ENCODE measurements at places on chromosomes 2 and 18. TPM values are rescaled to one million over a fixed set of nuclear protein-coding genes. Genes with fewer than 3 reads are reported as not detected.
A peak's percentile ranks its signal among the peaks of the same experiment; 100 is the strongest.

- no peak overlapping the region for H3K4me3 ChIP-seq
- peaks cover 17% of the 10 kb centered on the region for H3K4me1 ChIP-seq
- DNase-seq = no peak
- H3K36me3 ChIP-seq = no peaks in the 10 kb centered on the region
These were observed 62.3 kb upstream of the ACYP2 start for GRCh38 chr2:54052825-54053718.

DNA sequence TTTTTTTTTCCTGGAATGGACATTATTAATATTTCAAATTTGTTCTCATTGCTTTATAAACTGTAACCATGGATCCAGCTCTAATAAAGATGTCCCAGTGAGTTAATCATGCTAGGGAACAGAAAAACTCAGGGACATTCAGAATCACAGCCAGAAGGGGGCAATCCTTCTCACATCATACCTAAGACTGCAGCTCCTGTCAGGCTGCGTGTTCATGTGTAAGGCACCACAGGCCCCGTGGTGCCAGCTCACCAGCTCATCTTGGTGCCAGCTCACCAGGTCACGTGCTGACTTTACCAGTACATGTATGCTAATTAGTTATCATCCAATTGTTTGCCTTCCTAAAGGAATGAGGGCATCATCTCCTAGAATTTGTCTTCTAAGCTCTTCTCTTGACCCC lies 84.7 kb upstream of the NEDD4L start:
- no peaks in the 10 kb centered on the region for H3K36me3 ChIP-seq
- H3K4me3 ChIP-seq = no peak overlapping the region
- H3K27ac ChIP-seq = no peak overlapping the region
- peak; percentile 21 for DNase-seq
- no peaks in the 10 kb centered on the region for H3K4me1 ChIP-seq

DNA sequence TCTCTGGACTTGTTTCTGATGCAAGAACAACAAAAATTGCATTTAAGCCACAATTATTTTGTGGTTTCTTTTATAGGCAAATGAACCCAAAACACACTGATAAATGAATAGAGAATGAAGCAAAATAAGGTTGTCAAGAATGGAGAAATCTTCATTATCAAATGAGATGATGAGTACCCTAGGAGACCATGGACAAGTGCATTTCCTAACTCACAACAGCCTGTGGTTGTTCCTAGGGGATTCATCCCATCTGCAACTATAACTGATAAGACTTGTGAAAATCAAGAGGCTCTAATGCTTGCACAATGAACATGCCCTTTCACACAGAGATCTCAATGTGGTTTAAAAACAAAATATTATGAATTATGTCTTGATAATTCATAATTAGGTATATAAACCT lies 159.9 kb downstream of the PDE1A start:
- DNase-seq = no peak
- no peaks in the 10 kb centered on the region for H3K36me3 ChIP-seq
- no peaks in the 10 kb centered on the region for H3K4me1 ChIP-seq
- no peaks in the 10 kb centered on the region for H3K27me3 ChIP-seq
- no peak overlapping the region for H3K27ac ChIP-seq
- no peak overlapping the region for H3K4me3 ChIP-seq

DNA sequence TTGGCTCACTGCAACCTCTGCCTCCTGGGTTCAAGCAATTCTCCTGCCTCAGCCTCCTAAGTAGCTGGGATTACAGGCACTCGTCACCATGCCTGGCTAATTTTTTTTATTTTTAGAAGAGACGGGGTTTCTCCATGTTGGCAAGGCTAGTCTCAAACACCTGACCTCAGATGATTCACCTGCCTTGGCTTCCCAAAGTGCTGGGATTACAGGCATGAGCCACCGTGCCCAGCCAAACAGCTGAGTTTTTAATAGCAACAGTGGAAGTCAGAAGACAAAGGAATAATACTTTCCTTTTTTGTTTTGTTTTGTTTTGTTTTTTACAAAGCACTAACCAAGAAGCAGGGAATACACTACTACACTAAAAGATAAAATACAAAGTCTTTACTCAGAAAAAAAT lies 16.9 kb downstream of the GPR75 start:
- no peak overlapping the region for H3K4me3 ChIP-seq
- DNase-seq = no peak
- H3K27ac ChIP-seq = no peak overlapping the region
- H3K27me3 ChIP-seq = no peaks in the 10 kb centered on the region
- H3K4me1 ChIP-seq = no peaks in the 10 kb centered on the region

DNA sequence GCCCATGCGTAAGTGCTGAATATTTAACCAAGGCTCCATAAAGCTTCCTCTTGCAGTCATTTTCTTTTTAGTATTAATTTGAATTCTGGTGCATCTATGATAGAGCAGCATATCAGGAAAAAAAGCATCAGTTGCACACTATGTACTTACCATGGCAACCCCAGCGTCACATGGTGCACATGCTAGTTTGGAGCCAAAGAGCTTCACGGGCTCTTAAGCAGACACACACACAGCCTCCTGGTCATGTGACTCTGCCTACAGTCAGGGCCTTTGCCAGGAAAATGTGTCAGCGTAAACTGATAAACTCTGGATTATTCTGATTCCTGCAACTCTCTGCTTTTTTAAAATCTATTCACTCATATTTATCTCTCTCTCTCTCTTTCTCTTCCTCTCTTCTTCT lies 30.2 kb downstream of the NYAP2 start:
- H3K4me1 ChIP-seq = no peaks in the 10 kb centered on the region
- H3K27ac ChIP-seq = no peak overlapping the region
- DNase-seq = no peak
- H3K27me3 ChIP-seq = peaks cover 3% of the 10 kb centered on the region
- no peaks in the 10 kb centered on the region for H3K36me3 ChIP-seq

- no peaks in the 10 kb centered on the region for H3K4me1 ChIP-seq
- DNase-seq = no peak
- H3K27me3 ChIP-seq = no peaks in the 10 kb centered on the region
These were observed 1365.5 kb upstream of the CHAC2 start for GRCh38 chr2:52402128-52402527.

- no peak for DNase-seq
- H3K4me1 ChIP-seq = no peaks in the 10 kb centered on the region
- no peaks in the 10 kb centered on the region for H3K36me3 ChIP-seq
- no peak overlapping the region for H3K27ac ChIP-seq
These were observed 170.7 kb downstream of the TDRD15 start for GRCh38 chr2:21294446-21294845.

DNA sequence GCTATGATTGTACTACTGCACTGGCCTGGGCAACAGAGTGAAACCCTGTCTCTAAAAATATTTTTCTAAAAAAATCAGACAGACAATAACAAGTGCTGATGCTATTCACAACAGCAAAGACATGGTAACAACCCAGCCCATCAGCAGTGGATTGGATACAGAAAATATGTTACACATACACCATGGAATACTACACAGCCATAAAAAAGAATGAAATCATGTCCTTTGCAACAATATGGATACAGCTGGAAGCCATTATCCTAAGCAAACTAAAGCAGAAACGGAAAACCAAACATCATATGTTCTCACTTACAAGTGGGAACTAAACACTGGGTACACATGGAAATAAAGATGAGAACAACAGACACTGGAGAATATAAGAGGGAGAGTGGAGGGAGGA lies 19.9 kb downstream of the FAM161A start:
- no peaks in the 10 kb centered on the region for H3K36me3 ChIP-seq
- DNase-seq = no peak
- no peaks in the 10 kb centered on the region for H3K27me3 ChIP-seq

DNA sequence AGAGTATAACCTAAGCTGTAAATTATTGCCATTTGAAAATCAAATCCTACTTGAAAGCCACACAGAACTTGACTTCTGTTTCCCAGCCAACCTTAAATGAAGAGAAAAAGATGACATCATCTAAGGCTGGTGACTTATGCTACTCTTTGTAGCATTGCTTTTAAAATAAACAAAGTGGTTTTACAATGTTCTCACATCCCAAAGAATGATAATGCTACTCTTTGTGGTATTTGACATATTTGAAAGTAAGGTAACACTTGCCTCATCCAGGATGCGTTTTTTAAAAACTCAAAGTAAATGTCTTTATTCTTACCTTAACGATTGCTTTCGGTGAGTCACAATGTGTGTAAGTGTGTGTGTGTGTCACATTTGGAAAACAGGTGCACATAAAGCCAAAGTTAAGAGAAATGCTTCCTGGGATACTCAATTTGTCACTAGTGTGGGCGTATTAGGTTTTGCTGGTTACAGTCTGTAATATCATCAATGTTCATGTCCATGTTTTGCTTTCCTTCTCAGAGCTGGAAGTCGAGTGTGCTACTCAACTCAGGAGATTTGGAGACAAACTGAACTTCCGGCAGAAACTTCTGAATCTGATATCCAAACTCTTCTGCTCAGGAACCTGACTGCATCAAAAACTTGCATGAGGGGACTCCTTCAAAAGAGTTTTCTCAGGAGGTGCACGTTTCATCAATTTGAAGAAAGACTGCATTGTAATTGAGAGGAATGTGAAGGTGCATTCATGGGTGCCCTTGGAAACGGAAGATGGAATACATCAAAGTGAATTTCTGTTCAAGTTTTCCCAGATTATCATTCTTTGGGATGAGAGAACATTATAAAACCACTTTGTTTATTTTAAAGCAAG lies 2.6 kb downstream of the PMAIP1 start:
- H3K4me3 ChIP-seq = no peak overlapping the region
- peaks cover 48% of the 10 kb centered on the region for H3K4me1 ChIP-seq
- no peaks in the 10 kb centered on the region for H3K27me3 ChIP-seq
- no peak overlapping the region for H3K27ac ChIP-seq

DNA sequence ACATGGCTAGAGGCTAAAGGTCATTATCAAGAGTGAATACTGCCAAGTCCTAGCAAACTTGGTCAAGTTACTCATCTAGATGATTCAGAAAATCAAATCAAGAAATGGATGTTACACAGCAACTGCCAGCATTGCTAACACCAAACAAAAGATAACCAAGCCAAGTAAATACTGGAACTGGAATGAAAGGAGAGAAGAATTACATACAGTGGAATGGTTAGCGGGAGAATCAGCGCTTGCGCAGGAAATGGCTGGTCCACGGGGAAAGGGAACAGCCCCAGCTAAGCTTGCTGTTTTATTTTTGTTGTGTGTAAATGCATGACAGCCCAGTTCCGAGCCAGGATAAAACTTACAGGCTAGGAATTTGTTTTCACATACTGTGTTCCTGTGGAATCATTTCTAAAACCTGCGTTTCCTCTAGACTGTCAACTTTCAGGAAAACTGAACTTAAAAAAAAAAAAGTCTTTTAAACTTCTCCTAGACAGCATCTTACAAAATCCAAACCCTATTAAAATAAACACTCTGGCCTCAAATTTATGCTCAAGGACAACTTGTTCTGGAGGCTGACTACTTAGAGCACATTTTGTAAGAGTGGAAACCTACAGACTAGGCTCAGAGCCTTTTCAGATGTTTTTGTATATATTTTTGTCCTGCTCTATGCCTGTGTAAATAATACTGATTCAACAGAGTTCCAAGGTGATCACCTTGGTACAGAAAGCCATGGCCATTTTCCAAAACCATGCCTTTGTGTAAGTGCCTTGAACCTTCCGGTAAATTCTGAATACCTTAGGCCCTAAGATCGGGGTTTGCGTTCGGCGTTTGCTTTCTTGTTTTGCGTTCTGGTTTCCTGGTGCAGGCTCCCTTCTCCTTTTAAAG lies 30.7 kb upstream of the TXNDC2 start:
- no peaks in the 10 kb centered on the region for H3K27me3 ChIP-seq
- no peak overlapping the region for H3K27ac ChIP-seq
- H3K4me3 ChIP-seq = no peak overlapping the region
- H3K36me3 ChIP-seq = no peaks in the 10 kb centered on the region
- no peak for DNase-seq

DNA sequence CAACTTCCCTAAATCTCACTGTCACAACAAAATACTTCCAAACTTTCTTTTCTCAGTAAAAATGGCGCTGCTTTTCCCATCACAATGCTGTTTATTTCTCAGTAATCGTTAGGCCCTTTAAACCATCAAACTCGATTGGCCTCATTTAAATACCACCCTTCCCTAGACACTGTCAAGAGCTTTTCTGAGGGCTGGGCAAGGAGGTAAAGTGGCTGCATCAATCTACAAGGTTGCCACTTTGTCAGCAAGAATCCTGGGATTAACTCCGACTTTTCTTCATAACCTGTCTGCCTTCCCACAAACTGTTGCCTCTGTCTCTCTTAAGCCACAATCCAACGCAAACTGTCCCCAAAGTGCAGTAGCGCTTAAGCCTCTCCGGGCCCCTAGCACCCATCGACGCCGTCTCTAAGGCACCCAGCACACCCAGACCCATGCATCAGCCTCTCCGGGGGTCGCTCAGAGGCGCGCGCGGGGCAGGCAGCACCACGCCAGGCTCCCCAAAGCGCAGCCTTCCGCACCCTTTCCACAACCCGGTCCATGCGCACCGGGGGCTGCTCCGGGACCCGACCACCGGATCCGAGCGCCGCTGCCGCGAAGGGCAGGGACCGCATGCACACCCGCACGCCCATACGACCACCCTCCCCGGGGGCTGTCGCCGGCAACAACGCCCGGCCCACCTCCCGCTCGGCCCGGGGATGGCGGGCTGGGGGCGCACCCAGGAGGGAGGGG lies 683 bp downstream of the MBOAT2 start:
- DNase-seq = peak; percentile 28
- H3K27ac ChIP-seq = no peak overlapping the region
- no peaks in the 10 kb centered on the region for H3K27me3 ChIP-seq
- no peaks in the 10 kb centered on the region for H3K36me3 ChIP-seq
- peak overlapping the region; percentile 44 for H3K4me3 ChIP-seq
- peaks cover 15% of the 10 kb centered on the region for H3K4me1 ChIP-seq

DNA sequence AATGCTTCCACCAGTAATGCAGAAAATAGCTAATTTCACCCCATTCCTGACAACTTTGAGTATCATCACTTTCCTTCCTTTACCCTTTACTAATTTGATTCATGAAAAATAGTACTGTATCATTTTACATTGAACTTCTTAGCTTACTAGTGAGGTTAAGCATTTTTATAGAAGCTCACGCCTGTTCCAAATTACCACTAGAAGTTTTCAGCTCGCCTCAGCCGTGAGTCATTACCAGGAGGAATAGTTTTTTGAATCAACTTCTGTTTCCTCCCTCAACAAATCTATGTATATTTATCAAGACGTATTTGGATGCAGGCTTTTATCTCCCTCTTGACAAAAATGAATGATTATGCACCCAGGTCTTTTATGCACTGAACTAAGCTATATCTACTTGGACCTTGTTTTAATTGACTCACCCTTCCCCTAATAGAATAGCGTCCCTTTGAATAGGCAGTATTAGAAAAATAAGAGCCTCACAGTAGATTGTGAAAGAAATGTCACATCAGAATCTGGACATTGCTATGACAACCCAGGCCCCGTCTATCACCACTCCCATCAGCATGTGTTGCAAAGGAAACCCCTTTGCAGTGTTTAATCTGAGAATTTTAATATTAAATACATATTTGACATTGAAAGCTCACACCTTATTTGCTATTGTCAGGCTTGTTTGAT lies 207.4 kb upstream of the NRP2 start:
- H3K27ac ChIP-seq = no peak overlapping the region
- no peaks in the 10 kb centered on the region for H3K27me3 ChIP-seq
- no peak overlapping the region for H3K4me3 ChIP-seq

The CELF4 gene
- total RNA-seq = not detected

The GPBAR1 gene
- 1.6 TPM for total RNA-seq

The CHRND gene
- total RNA-seq = not detected

The NEB gene
- total RNA-seq = 1.8 TPM

The SUCLG1 gene
- 37.1 TPM for total RNA-seq
